Fibroblast of skin of abdomen (primary cell): ENCODE measurements at places on chromosomes 3 and 15.
A peak's percentile ranks its signal among the peaks of the same experiment; 100 is the strongest.

DNA sequence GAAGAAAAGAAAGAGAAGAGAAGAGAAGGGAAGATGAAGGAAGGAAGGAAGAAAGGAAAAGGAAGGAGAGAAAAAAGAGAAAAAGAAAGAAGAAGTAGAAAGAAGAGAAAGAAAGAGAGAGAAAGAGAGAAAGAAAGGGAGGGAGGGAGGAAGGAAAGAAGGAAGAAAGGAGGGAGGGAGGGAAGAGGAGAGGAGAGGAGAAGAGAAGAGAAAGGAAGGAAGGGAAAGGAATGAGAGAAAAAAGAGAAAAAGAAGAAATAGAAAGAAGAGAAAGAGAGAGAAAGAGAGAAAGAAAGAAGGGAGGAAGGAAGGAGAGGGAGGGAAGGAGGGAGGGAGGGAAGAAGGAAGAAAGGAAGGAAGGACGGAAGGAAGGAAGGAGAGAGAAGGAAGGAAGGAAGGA, 217.9 kb upstream of the POU1F1 start:
- no peak for DNase-seq

GRCh38 chr15:96200357-96200967, 130.0 kb upstream of the NR2F2 start:
- DNase-seq = no peak

- DNase-seq = no peak
Observed at GRCh38 chr3:15616053-15616452, 14.5 kb downstream of the BTD start.

- DNase-seq = peak; percentile 69
Observed at GRCh38 chr3:59809016-59809415, 759.2 kb upstream of the CFAP20DC start.

- DNase-seq = peak; percentile 40
Observed at GRCh38 chr3:123780656-123781055, 103.5 kb downstream of the MYLK start.
